DND-41 (cell line): ENCODE measurements at places on chromosomes 12 and 14.

DNA sequence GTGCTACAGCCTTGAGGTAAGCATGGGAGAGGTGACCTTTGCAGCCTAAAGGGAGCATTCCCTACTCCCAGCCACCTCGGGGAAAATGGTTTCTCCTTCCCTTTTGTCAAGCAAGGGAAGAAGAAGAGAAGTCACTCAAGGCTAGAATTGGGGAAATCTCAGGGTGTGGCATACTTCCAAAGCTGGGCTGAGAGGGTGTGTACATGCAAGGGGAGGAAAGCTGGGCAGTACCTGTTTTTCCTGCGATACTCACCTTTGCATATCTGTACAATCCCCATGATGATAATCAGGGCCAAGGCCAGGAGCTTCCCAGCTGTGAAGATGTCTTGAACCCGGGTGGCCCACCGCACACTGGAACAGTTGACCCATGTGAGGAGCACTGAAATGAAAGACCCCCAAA is 23.8 kb upstream of the CEBPE start:
- DNase-seq = no peak

GRCh38 chr12:11397366-11397765 is 2.0 kb upstream of the PRB2 start:
- DNase-seq = no peak

GRCh38 chr14:86501611-86502010 is 971.7 kb downstream of the FLRT2 start:
- DNase-seq = peak; percentile 75

GRCh38 chr14:54979039-54979438 is 47.9 kb downstream of the WDHD1 start:
- DNase-seq = no peak

DNA sequence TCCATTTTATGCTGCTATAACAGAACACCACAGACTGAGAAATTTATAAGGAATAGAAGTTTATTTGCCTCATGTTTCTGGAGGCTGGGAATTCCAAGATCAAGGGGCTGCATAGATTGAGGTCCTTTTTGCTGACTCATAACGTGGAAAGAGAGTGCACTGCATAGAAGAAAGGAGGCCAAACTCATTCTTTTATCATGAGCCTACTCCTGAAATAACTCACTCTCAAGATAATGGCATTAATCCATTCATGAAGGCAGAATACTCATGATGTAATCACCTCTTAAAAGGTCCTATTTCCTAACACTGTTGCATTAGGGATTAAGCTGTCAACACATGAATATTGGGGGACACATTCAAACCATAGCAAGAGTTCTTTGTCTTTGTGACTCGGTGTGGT is 60.0 kb upstream of the FBXO33 start:
- DNase-seq = no peak

DNA sequence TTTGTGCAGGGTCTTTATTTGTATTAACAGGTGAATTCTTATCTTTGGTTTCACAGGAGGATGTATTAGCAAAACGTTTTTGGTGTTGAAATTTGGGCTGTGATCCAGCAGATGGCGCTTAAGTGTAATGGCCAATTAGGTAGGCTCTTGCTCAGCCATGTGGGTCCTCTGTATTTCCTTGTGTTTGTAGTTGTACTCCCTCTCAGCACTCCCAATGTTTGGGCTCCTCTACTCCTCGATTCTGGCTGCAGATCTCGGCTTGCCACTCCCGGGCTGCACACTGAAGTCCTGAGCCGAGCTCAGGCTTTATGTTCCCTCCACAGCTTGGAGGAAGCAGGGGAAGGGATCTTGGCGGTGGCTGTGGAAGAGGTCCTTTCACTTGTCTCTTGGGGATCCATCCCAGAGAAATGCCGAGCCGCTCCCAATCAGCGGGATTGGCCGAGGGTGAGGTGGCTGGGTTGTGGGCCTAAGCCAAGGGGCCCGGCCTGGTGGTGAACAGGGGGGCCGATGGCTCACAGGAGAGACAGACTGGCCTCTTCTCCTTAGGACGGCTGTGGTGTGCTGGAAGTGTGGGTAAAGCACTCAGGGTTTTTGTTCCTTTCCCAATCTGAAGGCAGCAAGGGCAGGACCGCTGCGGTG is 133.7 kb downstream of the AEBP2 start:
- DNase-seq = peak; percentile 59

DNA sequence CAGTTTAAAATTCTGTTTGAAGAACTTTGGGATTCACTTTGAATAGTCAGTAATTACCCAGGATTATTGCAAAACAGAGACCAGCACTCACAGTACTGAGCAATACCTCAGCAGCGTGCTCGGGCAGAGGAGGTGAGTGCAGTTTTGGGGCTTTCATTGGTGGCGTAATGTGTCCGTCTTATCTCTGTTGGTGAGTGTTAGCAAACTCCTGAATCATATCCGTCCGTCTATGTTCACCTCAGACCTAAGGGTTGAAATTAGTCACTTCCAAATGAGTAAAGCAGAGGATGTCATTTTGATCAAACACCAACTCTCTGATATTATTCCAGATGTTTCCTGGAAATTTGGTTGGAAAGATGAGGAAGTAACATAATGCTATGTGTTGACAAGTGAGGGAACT is 82.8 kb downstream of the BORCS5 start:
- DNase-seq = no peak

DNA sequence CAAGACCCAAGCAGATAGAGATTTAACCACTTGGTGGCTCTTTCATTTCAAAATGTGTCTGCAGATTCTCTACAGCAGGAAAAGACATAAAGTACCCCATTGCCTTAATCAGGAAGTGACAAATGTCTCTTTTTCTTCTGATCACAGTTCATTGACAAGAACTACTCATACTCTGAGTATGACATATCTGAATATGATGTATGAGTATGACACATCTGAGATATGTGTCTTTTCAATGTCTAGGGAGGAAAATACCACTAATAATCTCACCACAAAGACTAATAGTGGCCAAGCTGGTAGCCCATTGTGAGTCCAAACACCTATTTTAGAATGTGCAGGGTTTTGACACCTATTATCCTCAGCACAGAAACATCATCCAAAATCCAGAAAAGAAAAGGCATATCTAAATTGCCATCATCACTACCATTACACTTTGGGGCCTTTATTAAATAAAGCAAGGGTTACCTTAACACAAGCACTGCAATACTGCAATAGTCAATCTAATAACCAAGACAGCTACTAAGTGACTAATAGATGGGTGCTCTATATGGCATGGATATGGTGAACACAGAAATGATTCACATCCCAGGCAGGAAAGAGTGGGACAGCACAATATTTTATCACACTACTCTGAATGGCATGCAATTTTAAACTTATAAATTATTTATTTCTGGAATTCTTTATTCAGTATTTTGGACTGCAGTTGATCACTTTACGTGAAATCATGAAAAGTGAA is 243.7 kb upstream of the FAR2 start:
- DNase-seq = no peak

DNA sequence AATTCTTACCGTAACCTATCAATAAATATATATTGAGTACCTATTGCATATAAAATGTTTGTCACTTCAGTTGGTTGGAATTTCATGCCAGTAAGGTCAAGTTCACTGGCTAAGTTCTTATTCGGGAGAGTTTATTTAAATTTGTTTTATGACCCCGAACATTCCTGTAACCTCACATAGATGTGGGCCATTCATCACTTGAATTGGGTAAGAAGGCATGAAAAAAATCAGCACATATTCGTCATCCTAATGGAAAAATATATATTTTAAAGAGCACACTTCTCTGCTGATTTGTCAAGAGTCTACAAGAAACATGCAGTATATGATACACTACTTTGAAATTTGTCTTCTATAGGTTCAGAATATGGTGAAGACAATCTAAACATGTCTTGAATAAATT is 263.4 kb downstream of the CCDC91 start:
- no peak for DNase-seq

GRCh38 chr14:54785136-54785777 is 117.4 kb downstream of the GCH1 start:
- DNase-seq = no peak

- no peak for DNase-seq
These were observed 43.0 kb upstream of the LRRC10 start for GRCh38 chr12:69653703-69654102.

- peak; percentile 74 for DNase-seq
These were observed 458.3 kb downstream of the BTG1 start for GRCh38 chr12:91687052-91688017.

DNA sequence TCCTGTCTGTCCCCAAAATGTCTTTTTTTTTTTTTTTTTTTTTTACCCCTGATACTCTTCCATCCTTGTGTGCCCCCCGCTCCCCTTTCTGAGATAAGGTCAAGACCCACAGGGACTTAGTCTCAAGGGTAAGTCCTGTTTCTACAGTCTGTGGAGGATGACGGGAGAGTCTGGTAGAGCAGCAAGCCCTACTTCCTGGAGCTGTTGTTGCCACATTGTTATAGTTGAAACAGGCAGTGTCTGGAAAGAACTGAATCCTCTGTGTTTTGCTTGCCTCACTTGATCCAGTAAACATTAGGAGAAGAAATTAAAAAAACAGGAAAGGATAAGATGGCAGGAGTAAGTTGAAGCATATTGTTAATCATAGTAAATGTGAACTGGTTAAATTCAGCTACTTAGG is 45.5 kb downstream of the ZNF664 start:
- no peak for DNase-seq

DNA sequence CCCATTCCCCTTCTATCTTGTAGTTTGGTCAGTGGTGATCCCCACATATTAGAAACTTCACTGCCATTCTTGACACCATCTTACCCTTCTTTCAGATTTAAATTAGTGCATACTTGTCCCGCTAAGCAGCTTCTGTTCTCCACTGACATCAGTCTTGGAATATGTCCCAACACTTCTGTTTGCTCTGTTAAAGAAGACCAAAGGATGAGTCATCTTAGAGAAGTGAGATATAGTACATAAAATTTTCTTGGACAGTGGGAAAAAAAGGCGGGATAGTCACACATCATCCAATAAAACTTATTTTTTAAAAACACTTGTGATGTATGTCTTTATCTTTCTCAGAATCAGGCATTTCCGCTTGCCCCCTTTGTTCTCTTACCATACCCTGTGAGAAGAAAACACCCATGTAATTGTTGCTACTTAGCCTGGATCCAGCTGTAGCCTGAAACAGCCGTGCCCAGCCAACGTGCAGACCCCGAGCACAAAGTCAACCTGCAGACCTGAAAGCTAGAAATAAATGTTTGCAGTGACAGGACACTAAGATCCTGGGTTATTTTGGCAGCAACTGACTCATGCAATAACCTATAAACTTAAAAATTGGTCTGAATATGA is 100.1 kb upstream of the PDE3A start:
- peak; percentile 14 for DNase-seq

DNA sequence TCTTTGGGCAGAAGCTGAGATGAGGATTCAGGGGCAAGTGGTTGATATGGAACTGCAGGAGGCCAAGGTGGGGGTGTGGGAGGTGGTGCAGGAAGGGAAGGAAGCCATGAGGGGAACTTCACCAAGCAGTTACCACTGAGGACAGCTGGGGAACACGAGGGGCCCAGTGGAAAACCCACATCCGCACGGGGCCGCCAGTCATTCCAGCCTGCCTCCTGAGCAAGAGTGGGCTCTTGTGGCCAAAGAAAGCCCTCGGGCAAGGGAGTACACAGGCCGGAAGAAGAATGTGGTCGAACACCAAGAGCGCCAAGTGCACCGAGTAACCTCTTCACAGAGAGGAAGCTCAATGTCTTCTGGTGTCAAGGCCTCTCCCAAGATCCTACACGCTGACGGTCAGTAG is 252.2 kb upstream of the FOXN3 start:
- no peak for DNase-seq

DNA sequence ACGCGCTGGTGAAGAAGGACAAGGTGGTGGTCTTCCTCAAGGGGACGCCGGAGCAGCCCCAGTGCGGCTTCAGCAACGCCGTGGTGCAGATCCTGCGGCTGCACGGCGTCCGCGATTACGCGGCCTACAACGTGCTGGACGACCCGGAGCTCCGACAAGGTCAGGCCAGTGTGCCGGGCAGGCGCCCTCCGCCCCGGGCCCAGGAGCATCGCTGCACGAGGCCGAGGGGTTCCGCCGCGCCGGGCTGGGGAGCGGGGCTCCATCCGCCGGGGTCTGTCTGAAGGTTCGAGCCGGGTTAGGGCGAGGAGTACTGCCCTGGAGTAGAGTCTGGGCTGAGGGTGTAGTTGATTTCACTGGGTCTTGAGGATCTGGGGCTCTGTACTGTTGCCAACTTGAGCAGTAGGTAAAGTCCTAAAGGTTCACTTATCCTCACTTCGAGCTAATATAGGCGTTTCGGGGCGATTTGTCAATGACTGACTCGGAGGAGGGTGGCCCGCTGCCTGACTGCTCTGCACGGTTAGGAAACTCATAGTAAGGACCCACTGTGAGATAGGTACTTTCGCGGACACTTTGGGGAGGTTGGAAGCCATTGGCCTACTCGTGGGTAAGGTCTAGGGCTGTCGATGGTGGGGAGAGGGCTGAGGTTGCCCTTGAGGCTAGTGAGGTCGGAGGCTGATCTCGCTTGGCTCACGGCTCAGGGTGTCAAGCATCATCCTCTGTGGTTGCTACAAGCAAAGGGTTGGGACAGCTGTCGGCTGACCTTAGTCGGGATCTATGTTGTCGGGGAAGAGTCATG is 574 bp downstream of the GLRX5 start:
- peak; percentile 19 for DNase-seq

- DNase-seq = no peak
These were observed 111.2 kb downstream of the LRRK2 start for GRCh38 chr12:40335991-40336390.

DNA sequence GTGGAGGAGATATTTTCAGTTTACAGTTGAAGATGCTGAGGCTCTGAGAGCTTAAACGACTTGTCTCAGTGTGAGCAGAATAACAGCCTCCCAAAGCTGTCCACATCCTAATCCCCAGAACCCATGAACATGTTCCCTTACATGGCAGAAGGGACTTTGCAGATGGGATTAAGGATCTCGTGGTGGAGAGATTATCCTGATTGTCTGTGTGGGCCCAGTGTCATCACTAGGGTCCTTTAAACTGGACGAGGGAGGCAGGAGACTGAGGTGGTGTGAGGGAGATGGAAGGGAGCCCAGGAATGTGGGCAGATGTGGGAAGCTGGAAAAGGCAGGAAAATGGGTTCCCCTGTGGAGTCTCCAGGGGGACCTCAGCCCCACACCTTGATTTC is 9.6 kb upstream of the KRT80 start:
- no peak for DNase-seq

DNA sequence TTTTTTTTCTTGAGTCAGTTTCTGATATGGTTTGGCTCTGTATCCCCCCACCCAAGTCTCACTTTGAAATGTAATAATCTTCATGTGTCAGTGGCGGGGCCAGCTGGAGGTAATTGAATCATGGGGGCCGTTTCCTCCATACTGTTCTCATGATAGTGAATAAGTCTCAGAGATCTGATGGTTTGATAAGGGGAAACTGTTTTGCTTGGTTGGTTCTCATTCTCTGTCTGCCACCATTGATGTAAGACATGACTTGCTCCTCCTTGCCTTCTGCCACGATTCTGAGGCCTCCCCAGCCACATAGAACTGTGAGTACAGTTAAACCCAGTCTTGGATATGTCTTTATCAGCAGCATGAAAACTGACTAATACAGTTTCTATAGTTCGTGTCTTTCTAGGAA is 42.9 kb downstream of the WNK1 start:
- peak; percentile 63 for DNase-seq

GRCh38 chr14:47345016-47345415 is 330.4 kb downstream of the MDGA2 start:
- DNase-seq = no peak
